HEK293T (cell line): ENCODE measurements at places on chromosomes 4 and X.
A peak's percentile ranks its signal among the peaks of the same experiment; 100 is the strongest.

DNA sequence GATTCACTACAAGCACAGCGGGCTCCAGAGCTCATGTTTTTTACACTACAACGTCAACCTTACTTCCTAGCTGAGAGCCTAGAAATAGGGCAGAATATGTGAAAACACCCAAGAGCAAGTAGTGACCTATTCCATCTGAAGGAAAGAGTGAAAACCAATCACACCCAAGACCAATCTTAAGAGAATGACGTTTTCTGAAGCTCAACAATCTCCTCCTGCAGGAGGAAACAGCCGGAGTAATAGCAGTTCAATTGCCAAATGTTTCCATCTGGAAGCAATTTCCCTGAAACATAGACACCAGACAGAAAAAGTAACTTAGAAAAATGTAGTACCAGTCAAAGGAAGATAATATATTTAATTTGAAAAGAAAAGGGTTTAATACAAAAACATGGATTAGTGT is 142.4 kb downstream of the ANXA5 start:
- no peak for DNase-seq

- no peak for DNase-seq
Measured at GRCh38 chr4:112280386-112281056, 5.2 kb downstream of the TIFA start.

GRCh38 chr4:4685810-4686795 is 144.3 kb upstream of the STX18 start:
- no peak for DNase-seq

DNA sequence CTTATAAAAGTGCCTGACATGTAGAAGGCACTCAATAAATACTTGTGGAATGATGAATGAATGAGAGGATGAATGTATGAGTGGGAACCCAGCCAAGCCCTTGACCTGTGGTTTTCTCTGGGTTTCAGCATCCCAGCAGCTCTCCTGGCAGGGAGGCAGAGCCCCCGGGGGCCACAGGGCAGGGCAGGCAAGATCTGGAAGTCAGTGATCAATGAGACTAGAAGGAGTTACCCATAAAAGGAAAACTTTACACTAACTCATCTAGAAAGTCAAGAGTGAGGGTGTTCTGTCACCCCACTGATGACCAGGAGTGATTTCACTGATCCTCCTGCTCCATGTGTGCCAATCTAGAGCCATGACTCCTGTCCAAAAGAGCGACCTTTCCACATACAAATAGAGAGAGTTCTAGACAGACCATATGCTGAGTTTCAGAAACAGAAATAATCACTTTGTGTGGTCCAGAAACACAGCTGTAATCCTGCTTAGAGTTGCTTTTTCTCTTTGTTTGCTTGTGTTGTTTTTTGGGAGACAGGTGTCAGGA is 37.4 kb downstream of the MGARP start:
- DNase-seq, result no peak

- DNase-seq, result no peak
Measured at GRCh38 chrX:13256603-13257002, 63.2 kb downstream of the ATXN3L start.

GRCh38 chrX:124010157-124010556 is 48.7 kb downstream of the STAG2 start:
- no peak for DNase-seq

GRCh38 chrX:153687121-153688039 is at the start of gene SLC6A8:
Gene SLC6A8, plus strand, starts transcription at chrX:153687926. Its CDS starts 649 bp downstream, at chrX:153688575.
- DNase-seq, result peak; percentile 75

GRCh38 chrX:84487365-84488353 is 14.6 kb downstream of the HDX start:
- no peak for DNase-seq

DNA sequence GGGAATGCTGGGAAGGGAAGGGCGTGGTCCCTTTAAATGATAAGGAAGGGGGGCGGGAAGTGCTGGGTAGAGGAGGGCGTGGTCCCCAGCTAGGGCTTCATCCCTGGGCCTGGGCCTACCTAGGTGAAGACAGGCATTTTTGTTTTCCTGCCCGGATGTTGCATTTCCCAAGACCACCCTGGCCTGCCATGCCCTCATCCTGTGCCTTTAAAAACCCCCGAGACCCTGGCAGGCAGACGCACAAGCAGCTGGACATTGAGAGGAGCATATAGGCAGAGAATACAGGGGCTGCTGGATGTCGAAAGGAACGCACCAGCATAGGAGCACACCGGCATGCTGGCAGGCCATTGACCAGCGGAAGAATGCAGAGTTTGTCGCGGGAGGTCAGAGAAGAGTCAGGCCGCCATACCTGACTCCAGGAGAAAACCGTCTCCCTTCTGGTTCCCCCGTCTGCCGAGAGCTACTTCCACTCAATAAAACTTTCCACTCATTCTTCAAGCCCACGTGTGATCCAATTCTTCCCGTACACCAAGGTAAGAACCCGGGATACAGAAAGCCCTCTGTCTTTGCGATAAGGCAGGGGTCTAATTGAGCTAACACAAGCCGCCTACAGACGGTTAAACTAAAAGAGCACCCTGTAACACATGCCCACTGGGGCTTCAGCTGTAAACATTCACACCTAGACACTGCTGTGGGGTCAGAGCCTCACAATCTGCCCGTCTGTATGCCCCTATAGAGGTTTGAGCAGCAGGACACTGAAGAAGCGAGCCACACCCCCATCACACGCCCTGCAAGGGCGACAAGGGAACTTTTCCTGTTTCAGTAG is 2.9 kb upstream of the AGA start:
- DNase-seq, result no peak

DNA sequence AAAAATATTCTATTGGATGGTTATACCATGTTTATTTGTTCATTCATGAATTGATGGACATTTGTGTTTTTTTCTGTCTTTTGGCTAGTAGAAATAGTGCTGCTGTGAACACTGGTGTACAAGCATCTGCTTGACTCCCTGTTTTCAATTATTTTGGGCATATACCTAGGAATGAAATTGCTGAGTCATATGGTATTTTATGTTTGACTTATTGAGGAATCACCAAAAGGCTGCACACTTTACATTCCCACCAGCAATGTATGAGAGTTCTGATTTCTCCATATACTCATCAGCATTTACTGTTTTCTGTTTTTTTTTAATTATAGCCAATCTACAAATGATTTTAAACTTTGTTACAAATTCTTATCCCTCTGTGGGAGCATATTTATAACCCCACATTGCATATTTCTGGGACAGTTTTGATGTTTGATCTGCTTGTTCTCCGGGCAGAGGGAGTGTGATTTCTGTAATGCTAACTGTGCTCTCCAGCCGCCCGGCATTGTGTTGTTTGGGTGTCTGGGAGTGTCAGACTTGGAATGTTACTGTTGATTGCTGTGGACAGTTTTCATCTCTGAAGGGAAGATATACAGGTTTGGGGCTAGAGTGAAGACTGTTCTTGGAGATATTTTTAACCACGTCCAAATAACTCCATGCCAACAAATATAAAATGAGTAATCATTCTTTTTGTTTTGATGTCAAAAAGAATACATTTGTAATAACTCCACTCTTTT is 60.5 kb upstream of the PGRMC2 start:
- no peak for DNase-seq

- DNase-seq, result no peak
Measured at GRCh38 chrX:74520896-74521295, 93.5 kb downstream of the RLIM start.

DNA sequence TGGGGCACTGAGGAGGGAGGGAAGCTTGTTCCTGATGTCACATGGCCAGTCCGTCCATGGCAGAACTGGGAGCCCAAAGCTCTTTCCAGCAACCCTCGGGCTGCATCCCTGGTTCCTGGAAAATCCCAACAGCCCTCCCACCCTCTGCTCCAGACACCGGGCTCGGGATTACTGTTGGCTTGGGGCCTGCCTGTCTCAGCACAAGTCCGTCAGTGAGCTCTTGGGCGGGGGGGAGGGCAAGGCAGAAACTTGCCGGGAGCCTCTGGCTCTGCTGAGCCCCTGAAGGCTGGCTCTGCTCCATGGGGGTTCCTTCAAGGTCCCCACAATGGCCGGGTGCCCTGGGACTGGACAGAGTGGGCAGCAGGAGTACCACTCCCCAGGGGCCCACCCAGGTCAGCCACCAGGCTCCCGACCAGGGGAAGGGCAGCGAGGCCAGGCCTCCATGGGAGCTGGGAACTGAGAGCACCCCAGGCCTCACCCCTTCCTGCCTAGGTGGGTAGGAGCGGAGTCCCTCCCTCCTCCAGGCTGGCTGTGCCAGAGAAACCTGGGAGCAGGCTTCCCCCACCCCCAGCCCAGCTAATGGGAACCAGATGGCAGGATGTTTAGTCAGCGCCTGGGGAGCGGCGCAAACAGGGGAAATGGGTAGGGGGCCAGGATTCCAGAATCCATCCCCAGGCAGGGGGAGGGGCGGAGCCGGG is 6.4 kb upstream of the HAUS7 start:
- DNase-seq, result no peak

GRCh38 chr4:152348670-152349069 is 187.2 kb downstream of the FBXW7 start:
- DNase-seq, result no peak

- no peak for DNase-seq
Measured at GRCh38 chr4:124833831-124834505, 121.4 kb upstream of the ANKRD50 start.

DNA sequence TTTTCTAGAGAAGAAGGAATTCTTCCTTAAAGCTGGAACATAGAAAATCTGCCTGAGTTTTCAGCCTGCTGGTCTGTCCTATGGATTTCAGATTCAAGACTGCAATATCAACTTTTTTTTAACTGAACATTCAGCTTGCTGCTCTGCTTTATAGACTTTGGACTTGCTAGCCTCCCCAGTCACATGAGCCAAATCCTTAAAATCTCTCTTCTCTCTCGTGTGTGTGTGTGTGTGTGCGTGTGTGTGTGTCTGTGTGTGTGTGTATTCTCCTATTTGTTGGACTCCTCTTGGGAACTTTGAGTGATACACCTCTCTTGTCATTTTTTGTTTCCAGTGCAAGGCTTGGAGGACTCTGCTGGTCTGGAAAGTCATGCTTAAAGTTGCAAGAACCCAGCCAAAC is 6.8 kb upstream of the TBC1D19 start:
- no peak for DNase-seq

GRCh38 chr4:22315628-22316027 is 200.2 kb downstream of the ADGRA3 start:
- DNase-seq, result no peak

- DNase-seq, result no peak
Measured at GRCh38 chrX:132226169-132226568, 6.9 kb upstream of the RAP2C start.

DNA sequence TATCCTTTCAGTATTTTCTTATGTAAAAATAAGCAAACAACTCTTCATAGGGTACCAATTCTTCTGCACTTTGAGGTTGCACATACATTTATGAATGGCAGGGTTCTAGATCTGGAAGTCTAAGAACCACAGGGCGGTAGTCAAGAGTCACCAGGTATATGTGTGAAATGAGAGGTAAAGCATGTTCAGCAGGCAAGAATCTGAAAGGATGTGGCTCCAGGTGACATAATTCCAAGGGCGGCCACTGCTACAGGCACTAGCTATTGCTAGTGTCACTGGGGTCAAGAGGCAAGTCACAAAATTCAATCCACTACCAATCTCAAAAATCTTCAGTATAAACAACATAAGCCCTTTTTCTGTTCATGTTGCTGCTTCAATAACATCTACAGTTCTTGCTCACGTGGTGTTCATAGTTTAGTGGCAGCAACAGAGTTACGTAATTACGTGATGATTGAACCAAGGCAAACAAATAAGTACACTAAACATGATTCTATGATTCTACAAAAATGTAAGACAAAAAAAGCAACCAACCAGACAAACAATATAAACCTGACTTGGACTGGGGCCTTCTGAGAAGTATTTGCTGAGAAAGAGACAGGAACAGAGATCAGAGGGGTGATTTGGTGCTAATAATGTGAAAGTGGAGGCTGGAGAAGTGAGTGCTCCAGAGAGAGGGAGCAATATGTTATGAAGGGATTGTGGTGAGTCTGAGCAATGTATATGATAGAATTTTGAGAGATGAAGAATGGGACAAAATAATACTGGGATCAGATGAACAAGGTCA is 101.7 kb downstream of the NAA11 start:
- no peak for DNase-seq

GRCh38 chrX:2693113-2694002 is 2.3 kb downstream of the CD99 start:
- DNase-seq, result no peak

GRCh38 chr4:180925805-180926204 is 1317.4 kb upstream of the TENM3 start:
- no peak for DNase-seq

DNA sequence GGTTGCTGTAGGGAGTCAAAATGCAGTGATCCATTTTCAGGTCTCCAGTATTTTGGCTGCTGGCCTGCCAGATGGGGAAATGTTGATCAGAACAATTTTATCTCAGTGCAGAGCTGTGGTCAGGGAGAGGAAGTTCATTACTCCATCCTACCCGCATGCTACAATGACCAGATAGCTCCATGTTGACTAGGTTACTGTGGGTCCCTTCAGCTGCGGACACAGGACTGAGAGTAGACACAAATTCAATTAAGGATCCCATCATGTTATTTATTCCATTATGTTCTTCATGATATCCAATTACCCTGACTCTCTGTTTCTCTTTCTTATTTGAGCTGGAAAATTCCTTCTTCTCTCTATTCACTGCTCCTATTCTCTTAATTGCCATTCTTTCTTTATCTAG is 16.3 kb downstream of the SYNPO2 start:
- no peak for DNase-seq

DNA sequence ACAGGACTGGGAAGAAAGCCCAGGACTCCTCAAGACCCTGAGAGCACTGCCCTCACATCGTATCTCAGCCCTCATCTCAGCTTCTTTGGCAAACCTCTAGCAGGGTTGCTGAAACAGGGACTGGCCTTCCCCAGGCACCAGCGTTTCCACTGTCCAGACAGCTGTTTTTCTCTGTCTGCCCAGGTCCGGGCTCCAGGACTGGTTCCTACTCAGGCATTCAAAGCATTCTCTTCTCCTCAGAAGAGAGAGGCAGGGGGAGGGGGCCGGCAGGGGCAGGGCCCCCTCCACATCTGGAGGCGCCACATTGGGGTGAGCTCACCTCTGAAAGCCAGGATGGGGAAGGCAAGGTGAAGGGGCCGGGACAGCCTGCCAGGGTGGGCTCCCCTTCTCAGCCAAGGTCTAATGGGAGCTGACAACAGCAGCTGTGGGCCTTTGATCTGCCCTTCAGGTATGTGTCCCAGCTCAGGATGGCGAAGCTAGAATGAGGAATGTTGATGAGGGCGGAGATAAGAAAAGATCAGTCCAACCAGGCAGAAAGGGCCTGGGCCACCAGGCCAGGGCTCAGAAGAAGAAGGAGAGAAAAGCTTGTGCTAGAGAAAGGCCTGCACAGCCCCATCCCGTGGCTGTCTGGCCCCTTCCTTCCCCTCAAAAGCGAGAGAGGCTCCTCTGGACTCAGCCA is 60.4 kb downstream of the PJA1 start:
- no peak for DNase-seq

- no peak for DNase-seq
Measured at GRCh38 chr4:54099748-54100574, at the start of gene GSX2. Gene GSX2, plus strand, starts transcription at chr4:54100163. Its CDS starts 182 bp downstream, at chr4:54100345.

DNA sequence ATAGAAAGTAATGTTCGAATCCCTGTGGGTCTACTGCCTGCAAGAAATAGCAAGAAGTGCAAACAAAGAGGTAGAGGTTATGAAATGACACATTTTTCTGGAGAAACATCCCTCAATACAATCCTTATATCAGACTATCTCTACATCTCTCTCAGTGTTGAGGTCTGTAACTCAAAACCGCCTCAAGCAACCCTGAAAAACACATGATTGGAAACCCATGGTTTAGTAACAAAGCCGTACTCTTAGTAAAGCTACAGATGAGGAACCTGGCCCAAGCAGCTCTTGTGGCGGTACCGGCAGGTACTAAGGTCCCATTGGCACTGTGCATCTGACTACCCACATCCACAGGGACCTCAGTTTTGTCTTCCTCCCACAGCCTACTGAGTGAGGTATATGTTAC is 53.9 kb downstream of the IRF2 start:
- DNase-seq, result no peak

- no peak for DNase-seq
Measured at GRCh38 chr4:114040319-114041116, 61.1 kb upstream of the ARSJ start.
